ENCODE measurements at places on chromosomes 4 and X.

- no peak for DNase-seq
These were observed 70.9 kb upstream of the CBR4 start for GRCh38 chr4:169080981-169081380.

- no peak for DNase-seq
These were observed 9.2 kb upstream of the CITED1 start for GRCh38 chrX:72314881-72315280.

DNA sequence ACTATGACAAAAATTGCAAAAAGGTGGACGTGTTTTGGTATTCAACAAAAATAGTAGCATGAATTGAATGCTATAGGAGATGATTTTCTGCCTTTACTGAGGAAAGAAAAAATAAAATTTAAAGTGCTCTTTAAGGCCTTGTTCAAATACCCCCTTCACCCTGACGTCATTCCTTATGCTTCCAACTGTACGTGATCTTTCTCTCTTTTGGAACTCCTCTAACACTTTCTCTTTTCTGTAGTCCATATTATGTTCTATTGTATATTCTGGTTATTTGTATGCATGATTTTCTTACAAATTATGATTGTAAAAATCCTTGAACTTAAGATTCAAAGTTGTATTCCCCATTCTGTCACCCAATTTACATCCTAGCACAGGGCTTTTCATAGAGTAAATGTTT is 100.5 kb downstream of the POU4F2 start:
- no peak for DNase-seq

DNA sequence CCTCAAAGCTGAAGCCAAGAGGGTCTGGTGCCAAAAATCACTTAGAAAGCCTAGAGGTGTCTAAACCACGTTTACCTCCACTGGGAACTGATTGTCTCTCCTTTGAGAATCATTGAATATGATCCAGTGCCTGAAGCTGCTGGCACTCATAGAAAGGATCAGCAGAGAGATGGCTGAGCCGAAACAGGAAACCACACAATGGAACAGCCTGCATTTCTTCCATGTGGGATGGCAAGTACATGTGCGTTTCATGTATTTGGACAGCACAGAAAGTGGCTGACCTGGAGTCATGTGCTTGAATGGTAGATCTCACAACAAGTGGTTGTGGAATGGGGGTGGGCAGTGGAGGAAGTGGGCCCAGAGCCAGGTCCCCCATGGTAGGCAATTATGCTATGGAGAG is 533.7 kb downstream of the INPP4B start:
- no peak for DNase-seq

GRCh38 chrX:117645639-117646038 is 471.0 kb downstream of the KLHL13 start:
- DNase-seq = no peak

GRCh38 chrX:17680732-17681413 is 56.4 kb upstream of the SCML1 start:
- DNase-seq = no peak

- DNase-seq = no peak
These were observed 1414.7 kb downstream of the C4orf33 start for GRCh38 chr4:130510661-130511060.

DNA sequence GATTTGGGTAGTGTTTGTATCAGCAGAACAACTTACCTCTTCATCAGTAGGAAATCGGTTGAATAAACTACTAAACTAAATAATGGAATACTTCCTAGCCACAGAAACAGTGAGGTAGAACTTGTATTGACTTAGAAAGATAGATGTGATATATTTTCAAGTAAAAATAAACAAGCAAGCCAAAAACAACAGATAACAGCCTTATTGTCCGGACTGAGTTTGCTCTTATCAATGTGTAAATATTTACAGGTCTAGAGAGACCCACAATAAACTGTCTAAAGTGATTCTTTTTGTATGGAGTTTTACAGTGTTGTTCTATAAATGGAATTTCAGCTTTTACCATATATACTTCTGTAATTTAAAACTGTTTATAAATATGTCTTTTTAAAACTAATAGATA is 721.8 kb downstream of the ADGRL3 start:
- DNase-seq = no peak

DNA sequence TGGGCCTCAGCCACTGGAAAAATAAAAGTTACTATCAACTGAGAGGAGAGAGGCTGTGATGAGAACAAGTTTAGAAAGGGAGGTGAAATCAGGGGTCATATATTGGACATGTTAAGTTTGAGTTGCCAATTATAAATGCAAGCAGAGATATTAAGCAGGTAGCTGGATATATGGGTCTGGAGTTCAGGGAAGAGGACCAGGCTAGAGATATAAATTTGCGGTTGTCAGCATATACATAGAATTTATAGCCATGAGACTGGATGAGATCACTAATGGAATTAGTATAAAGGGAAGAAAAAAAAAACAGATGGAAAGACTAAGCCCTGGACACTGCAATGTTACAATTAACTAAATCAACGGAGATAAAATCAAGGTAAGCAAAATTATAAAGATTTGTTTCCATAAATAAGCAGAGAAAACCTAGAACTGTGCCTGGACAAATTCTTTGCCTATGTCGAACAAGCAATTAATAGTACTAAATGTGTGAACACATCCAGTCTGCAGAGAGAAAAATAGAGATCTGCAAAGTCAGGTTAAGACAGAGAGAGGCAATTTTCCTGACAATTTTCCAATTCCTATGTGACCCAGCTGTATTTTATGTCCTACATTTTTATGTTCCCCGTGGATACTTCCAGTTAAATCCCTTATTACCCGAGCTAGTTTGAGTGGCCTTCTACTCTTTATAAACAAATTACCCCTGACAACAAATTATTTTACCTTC is 265.4 kb downstream of the GASK1B start:
- DNase-seq = no peak

DNA sequence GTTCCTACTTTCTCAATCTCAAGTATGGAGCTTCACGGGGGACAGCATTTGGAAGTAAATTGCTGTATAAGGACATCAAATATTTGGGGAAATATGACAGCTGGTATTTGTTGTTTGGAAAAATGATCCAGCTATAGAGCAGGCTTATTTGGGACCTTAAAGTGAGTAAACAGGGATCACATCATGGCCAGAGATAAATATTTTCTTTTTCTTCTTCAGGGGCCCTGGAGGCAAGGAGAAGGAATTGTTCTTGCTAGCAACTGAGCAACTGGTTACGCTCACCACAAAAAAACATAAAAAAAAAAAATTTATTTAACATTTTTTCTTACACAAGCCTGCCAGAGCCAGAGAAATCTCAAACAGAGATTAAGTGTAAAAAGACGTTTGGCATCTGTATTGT is 277.2 kb upstream of the UGT8 start:
- DNase-seq = no peak

DNA sequence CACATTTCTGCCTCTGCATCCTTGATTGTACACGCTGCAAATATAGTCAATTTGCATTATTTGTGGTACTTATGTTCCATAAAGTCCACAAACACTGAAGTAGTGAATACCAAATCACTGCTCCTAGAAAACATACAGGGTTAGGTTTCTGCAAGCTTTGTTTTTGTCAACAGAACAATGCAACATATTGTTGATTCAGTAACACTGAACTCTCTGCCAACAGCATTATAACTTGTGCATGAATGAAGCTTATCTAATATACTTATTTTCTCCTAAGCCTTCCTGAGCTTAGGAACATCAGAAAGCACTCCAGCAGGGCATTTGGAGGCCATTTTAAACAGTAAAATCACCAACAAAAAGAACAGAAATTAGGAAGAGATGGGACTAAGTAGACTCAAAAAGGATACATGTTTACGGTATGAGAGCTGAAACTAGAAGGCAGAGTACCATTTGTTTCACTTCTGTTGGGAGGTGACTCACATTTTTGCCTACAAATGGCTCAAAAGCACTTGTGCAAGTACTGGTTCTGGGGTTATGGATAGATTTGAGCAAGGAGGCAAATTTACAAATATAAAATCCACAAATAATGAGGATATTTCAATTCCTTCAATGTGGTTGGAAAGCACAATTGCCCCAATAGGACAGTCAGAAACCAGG is 14.1 kb downstream of the COX18 start:
- no peak for DNase-seq

- no peak for DNase-seq
These were observed 34.1 kb upstream of the NAF1 start for GRCh38 chr4:163200727-163201349.

DNA sequence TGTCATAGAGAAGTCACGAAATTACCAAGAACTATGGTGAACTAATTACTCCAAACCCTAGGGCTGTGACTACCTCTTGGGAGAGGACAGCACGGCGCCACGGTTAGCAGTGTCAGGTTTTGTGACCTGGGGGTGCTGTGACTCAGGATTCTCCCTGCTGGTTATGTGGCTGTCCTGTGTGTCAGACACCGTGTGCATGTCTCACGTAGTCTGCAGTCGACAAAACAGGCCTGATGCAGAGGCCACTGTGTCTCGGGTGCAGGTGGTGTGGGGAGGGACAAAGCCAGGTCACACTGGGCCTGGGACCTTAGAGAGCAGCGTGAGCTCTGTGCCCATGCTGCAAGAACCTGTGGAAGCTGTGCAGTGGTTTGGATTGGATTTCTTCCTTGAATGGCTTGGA is 34.1 kb downstream of the TNIP2 start:
- no peak for DNase-seq

DNA sequence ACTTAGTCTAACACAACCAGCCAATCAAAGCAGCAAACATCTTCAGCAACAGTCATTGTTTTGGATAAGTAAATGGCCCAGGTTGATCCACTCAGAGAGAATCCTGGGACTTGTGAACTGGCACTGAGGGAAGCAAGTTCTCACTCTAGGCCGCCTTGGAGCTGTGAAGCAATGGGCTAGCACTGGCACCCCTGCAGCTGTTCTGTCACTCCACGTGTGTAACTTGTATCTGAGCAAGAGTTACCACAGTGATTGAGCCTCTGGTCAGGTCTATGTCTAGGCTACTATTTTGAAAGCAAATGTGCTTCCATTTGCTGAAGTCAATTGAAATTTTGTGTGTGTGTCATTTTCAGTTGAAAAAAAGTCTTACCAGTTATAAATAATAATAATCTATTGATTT is 57.2 kb upstream of the HS3ST1 start:
- no peak for DNase-seq

GRCh38 chr4:85829276-85830051 is 354.5 kb downstream of the ARHGAP24 start:
- DNase-seq = no peak

GRCh38 chr4:86596807-86597206 is 2.7 kb downstream of the PTPN13 start:
- DNase-seq = no peak

DNA sequence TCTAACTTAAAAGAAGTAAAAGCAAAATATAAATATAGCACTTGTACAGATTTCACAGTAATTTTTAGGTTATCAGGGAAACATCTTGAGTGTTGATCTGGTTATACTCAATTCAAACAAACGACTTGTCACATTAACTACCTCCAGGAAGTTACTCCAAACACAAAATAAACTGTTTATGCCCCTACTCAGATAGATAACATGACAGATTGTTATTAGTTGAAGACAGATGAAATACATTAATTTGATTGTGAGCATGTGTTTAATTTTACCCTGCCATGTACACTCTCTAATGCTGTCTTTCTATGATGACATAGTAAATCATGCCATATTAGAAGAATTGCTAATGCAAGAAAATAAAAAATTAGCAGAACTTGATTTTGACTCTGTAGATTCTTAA is 88.0 kb downstream of the RAB28 start:
- DNase-seq = no peak

DNA sequence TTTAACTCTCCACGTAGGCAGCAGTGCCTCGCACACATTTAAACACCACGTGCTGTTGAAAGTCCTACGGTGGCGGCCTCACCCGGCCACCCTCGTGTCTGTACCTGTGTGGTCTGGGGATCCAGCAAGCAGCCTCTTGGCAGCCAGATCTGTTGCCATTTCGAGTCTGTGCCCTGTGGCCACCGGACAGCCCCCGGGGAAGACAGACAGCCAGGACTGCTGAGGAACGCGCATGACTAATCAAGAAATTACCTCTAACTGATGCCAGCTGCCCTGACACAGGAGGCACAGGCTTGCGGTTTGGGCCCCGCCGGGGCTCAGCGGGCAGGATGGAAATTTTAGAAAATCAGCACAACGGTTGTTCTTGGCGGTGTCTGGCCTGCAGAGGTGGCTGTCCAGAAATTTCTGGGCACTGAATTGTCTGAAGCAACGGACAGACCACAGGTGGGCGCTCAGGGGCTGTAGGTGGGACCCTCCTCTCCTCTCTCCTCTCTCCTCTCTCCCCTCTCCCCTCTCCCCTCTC is 15.6 kb upstream of the ASMTL start:
- peak; percentile 67 for DNase-seq

DNA sequence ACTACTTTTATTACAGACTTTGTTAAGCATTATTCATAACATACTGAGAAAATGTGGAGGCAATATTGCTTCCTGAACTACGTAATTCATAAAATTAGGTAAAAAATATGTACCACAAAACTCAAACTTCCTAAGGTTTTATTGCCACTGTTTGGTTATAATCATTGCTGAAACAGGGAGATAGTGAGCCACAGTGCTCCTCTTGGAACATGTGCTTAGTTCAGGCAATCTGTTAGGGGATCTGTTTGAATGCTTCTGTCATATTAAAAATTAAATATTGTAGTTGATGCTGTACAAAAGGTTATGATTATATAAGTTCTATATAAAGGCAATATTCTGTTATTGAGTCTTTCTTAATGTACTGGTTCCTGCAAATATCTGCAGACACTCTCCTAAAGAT is 480.7 kb downstream of the GRXCR1 start:
- DNase-seq = no peak

DNA sequence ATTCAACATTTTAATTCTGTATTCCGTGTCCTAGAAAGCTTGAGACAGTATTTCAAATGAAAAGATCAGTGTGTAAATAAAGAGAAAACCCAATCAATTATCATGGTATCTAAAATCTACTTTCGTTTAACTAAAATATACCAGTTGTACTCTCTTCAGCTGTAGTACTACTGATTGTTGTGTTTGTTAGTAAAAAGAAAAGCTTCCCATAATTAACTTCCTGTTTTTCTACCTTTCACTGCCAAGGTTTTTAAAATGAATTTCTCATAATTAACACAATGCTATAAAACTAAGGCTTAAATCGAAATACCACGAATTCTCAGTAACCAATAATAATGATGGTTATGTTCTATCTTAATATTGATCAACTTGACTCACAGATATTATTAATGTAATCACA is 37.4 kb downstream of the PPP3CA start:
- no peak for DNase-seq

- no peak for DNase-seq
These were observed 52.0 kb downstream of the TBC1D14 start for GRCh38 chr4:6961496-6962210.

DNA sequence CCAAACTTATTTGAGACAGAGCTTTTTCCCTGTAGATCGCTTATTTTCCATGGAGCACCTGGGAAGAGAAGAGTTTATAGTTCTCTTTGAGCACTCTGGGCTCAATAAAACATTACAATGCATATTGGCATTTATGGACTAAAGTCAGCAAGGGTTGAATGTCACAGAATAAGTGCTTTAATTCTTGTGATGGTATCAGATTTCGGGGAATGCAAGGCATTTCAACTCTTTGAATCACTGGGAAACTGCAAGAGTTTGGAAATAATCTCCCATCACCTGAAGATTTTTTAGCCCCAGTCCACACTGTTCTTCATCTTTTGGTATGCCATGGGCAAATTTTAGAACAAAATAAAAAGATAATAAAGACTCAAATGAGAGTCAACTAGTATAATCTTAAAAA is 111.5 kb upstream of the WDFY3 start:
- DNase-seq = no peak

- DNase-seq = no peak
These were observed 86.3 kb downstream of the FBXL5 start for GRCh38 chr4:15568821-15569220.

GRCh38 chr4:43113196-43113595 is 220.7 kb downstream of the GRXCR1 start:
- no peak for DNase-seq

- DNase-seq = no peak
These were observed 38.0 kb upstream of the DSPP start for GRCh38 chr4:87570290-87570805.
